NCI-H146 (cell line): ENCODE measurements at places on chromosomes 5 and 9.

DNA sequence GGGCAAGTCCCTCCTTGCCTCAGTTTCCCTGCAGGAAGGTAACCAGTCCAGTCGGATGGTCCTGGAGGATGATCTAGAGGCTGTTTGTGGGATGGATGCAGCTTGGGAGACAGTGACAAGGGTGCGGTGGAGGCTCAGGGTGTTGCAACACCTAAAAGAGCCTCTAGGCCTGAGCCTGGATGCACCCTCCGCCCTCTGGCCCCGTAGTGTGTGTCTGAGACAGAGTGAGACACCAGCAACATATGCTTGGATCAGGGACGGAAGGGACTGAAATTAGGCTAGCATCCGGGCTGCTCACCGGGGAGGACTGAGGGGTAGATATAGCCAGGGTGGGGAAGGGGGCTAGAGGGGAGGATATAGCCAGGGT, 1.1 kb downstream of the CRAT start:
- no peak for DNase-seq

DNA sequence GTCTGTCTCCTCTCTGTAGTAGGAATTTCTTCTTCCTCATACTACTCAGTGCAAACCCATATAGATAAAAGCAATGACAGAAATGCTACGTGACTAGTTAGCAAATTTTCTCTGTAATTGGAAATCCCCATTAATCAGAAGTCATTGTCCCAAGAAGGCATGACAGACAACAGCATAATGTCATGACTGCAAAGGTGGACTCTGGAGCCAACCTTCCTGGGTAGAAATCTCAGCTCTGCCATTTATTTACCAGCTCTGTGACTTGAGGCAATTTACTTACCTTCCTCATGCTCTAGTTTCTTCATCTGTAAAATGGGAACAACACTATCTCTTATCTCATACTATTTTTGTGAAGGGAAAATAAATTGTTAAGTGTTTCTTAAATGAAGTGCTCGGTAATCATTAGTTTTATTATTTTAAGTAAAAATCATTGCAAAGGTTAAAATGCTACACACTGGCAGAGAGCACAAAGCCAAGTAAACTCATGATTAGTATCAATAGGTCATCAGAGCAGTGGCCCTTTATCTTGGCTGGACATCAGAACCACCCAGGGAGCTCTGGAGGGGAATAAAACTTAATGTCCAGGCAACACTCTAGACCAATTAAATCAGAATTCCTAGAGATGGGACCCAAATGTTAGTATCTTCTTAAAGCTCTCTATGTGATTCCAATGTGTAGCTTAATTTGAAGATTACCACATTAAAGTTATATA, 43.8 kb upstream of the FST start:
- no peak for DNase-seq

DNA sequence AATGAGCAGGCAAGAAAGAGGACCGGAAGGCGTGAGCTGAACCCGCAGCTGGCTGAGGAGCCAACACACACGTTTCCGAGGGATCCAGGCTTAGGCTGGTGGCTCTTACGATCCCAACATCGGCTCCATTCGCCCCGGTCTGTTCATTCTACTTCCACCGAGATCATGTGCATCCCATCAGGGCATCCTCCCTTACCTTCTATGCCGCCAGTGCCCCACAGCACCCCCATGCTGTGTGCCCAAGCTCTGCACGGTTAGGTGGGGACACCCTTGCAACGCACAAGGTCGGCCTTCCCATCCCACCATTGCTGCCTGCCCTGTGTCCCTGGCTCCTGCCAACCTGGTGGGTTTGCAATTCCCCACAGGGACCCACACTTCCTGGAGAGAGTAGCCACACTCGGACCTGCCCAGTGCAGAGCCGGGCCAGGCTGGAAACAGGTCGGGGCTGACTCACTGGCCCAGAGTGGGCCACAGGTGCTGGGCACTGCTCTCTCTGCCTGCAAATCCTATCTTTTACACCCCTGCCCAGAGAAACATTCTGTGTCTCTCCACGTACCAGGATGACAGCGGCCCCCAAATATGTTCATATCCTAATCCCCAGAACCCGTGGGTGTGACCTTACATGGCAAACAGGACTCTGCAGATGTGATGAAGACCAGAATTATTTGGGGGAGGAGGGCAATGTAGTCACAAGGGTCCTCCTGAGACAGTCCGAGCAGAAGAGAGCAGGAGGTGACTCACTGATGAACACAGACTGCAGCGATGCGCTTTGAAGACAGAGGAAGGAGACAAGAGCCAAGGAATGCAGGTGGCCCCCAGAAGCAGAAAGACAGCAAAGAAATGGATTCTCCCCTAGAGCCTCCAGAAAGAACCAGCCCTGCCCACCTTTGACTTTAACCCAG, 182.2 kb downstream of the AUH start:
- no peak for DNase-seq

GRCh38 chr9:97895211-97895610, 27.1 kb downstream of the TRMO start:
- no peak for DNase-seq

DNA sequence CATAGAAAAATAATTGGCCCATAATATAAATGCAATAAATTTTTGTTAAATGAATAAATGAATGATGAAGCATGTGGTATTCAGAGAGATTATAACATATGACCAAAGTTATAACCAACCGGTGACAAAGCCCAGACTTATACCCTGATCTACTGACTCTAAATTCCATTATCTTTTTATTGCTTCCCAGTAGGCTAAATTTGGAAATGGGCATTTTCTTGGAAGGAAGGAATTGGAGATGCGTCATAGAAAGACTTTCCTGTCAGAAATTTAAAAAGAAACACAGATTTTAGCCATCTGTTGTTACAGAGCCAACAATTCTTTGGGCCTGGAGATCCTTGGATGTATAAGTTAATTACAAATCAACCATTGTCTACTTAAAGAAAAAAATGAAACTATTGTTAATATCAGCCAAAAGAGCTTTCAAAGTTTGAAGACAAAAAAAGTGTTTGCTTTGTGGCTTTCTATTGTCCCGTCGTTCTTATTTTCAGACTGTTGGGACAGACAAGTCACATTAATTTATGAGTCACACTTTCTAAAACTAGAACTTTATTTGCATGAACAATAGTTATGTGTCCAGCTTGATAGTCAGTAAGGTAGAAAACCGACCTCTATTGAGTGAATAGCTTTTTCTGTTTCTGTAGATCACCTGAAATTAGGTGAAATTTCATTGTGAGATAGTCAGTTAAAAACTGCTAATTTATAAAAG, 428.7 kb downstream of the GABRG2 start:
- DNase-seq: no peak

DNA sequence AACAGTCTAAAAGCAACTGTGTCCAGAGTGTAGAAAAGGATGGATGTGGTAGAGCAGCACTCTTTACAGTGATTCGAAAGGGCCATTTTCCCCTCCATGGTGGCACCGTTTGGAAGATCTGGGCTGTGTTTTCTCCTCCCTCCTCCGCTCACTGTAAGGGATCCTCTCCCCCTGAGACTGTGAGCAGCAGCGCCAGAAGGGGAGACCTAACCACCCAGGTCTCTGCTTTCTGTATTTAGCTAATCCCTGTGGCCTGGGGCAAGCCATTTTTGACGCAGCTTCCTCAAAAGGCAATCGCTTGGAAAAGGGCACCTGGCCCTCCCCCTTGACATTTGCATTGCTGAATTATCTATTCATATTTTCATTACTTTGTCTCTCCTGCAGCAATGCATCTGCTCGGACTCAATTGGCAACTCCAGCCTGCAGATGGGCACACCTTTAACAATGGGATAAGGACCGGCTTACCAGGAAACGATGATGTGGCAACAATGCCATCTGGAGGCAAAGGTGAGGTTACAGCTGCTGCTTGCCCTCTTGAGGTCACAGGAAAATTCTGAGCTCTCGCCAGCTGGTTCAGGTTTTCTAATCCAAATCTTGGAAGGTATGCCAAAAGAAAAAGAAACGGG, 244.3 kb upstream of the WWC1 start:
- DNase-seq: peak; percentile 71

- DNase-seq: no peak
Measured at GRCh38 chr5:143309661-143310431, 93.6 kb downstream of the NR3C1 start.

DNA sequence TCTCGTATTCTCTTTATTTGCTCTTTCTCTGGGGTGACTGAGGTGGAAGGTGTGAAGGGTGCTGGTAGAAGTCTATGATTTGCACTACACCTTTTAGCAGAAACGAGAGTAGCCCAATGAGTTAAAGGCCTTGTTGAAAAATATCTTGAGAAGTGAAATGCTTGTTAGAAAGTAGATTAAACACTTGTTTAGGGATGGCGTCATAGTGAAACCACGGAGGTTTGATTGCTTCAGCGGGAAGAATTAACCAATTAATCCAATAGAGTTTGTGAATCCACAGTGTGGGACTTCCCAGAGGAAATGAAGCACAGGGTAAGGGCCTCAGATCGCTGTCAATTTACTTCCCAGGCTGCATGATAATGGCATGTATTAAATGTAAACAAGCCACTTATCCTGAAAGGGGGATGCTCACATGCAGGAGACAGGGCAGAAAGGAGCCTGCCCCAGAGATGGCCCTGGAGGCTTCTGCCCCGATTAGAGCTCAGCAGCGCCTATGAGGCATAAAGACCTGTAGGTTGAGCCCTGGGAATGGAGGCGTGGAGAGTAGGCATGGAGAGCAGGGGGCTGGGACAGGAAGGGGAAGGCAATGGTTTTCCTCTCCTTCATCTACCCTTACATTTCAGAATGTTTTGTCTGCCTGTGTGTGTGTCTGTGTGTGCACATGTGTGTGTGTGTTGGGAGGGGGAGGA, 1.5 kb downstream of the FAM170A start:
- no peak for DNase-seq

- DNase-seq: no peak
Measured at GRCh38 chr5:170053896-170054295, 51.8 kb upstream of the FOXI1 start.

GRCh38 chr5:154755361-154756008, at the start of gene LARP1:
Gene LARP1, plus strand, starts transcription at chr5:154755377. Its CDS starts 381 bp downstream, at chr5:154755758.
- DNase-seq: peak; percentile 64

DNA sequence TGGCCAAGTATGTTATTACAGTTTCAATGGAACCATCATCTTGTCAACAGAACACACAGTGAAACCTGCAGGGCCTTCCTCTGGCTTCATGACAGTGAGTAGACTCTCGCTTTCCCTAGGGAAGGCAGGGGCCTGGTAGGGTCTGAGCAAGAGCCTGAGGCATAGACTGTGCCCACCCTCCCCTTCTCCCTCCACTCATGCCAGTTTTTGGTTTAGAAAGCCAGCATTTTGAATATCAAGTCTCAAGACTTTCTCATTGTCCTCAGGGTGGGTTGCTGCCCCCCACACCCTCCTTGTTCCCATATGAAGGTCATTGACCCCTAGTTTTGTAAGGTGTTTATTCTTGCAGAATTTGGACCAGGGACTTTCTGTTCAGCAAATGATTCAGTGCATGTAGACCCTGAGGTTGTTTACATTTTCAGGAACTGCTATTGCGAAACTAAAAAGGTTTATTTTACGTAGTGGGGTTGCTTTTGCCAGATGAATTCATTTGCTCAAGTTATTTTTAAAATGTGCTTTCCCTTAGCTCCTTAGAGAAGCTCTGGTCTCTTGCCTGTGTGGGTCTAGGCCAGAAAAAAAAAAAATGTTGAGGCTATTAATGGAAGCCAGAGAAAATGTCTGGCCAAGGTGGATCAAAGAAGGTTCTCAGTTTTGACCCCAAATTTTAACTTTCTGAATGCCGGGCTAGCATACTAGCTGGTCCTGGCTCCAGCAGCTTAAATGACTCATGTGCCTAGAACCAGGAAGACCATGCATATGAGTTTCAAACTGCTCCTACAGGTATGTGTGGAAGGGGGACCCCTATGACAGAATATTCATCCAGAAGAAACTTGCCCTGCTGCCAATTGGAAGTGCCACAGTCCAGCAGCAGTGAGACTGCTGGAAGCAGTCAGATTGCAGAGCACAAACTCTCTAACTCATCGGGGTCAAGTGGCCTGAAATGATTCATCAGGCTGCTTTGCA, 10.1 kb upstream of the MOB3B start:
- DNase-seq: no peak

DNA sequence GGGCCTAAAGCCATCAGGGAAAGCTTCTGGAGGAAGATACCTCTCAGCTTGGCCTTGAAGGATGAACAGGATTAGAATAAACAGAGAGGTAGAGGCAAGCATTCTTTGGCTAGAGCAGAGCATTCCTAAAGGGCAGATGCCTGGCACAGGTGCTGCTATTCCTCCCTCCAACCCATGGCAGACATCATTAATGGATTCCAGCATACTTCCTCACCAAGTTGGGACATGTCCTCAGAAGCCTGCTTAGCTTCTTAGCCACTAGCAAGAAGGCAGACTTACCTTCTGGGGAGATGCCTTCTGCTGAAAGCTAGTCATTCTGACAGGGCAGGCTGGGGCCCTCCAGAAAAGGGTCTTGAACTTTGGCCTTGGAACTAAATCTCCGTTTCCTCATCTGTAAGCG, 122.0 kb downstream of the RGS3 start:
- no peak for DNase-seq

DNA sequence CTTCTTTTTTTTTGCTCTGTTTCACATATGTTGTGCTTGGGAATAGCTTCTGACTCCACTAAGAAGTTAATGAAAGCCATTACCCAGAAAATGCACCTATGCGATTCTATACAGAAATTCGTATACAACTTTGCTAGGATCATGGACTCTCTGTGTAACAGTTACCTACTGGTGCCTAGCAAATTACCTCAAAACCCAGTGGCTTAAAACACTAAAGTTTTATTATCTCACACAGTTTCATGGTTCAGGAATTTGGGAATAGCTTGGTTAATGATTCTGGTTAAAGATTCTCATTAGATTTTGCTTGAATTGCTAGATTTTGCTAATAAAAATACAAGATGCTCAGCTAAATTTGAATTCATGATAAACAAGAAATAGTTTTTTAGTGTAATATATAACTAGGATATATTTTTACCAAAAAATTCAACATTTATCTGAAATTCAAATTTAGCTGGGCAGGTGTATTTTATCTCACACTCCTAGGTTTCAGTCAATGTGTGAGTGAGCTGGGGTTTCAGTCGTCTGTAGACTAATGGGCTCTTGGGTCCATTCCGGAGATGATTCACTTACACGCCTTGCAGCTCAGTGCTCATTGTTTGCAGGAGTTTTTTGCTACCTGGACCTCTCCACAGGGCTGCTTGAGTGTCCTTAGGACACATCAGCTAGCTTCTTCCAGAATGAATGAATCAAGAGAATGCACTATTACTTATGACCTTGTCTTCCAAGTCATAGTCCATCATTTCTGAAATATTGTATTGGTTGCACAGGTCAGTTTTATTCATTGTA, 75.1 kb downstream of the MROH2B start:
- DNase-seq: no peak

GRCh38 chr9:22449719-22450118, 3.1 kb downstream of the DMRTA1 start:
- no peak for DNase-seq

- no peak for DNase-seq
Measured at GRCh38 chr5:133063965-133064364, 12.2 kb downstream of the HSPA4 start.

DNA sequence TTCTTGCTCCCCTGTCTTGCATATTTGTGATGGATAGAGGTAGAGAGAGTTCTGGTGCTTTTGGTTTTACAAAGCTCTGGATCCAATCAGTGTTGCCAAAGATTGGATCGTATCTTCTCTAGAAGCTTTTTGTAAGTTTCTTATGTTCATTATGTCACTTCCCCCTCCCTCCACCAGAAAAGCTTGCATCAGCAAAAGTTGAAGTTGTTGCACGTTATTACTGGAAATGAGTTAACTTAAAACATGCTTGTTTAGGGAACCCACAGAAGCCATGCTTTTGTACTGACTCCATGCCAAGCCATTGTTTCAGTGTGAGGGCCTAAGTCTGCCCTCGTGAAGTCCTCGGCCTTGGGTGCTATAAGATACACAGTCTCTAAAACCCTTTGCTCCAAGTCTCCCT, 186.5 kb downstream of the ERCC6L2 start:
- DNase-seq: no peak
